ENCODE measurements at places on chromosomes 4 and X.
A peak's percentile ranks its signal among the peaks of the same experiment; 100 is the strongest.

DNA sequence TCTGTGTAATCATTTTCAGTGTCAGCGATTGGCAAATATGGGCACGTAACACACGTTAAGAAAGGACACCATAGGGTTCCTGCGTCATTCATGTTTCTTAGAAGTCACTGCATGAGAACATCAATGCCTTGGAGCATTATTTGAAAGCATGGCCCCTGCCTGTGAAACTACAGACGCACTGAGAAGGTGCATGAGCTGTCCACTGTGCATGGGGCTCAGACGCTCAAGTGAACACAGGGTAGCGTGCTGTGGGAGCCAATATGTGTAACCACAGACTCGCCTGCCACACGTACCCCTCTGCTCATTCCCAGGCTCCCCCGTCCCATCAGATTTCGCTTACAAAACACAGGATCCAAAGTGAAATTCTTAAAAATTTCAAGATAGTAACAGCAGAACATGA lies 6.5 kb downstream of the PPP2R2C start:
- no peak for DNase-seq

DNA sequence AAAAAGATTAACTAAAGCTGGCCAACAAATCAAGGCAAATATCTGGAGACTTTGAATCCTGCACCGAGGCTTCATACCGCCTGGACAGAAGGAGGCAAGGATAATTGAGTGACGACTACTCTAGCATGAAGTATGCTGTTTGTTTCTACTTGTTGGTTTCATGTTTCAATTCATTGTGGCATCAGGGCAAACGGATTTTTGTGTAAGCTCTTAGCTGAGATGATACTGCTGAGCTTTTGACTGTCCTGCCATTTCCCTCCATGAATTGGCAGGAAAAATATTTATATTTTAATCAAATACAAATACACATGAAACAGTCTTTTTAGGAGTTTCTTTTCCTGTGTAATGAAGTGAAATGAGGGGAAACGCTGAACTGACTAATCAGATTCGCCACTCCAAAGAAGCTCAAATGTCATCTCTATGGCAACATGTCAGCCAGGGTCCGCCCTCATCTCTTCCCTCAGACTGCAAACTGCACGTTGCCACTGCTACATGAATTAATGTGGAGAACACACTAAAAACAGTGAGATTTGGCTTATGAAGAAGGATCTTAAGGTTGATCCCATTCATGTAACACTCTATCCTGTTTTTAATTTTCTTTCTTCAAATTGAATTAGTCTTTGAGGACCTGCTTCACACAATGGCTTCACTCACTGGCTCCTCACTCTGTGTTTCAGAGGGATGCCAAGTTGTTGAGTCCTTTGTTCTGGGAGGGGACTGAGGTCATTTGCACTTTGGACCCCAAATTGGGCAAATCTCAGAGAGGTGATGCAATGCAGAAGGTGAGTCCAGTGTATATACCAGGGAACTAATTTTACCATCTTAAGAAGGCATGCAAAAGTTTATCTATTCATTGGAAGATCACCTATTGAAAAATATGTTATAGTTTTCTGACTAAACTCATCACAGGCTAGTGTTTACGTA lies 149.6 kb upstream of the MID1 start:
- DNase-seq, result no peak

DNA sequence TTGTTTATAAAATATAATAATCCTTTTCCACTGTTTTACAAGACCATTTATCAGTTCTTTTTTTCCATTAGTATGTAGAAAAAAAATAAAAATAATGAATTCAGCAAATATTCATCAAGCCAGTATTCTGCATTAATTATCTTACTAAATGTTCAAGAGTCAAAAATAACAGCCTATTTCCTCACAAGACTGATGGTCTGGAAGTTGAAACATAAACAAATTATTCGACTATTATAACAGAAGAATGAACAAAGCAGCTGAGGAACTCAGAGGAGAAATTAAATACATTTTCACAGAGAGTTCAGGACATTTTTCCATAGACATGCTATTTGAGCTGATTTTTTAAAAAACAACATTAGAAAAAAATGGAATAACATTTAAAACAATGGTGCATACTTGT lies 2594.8 kb downstream of the ARAP2 start:
- DNase-seq, result no peak

- no peak for DNase-seq
These were observed 22.8 kb downstream of the AGA start for GRCh38 chr4:177419434-177419833.

DNA sequence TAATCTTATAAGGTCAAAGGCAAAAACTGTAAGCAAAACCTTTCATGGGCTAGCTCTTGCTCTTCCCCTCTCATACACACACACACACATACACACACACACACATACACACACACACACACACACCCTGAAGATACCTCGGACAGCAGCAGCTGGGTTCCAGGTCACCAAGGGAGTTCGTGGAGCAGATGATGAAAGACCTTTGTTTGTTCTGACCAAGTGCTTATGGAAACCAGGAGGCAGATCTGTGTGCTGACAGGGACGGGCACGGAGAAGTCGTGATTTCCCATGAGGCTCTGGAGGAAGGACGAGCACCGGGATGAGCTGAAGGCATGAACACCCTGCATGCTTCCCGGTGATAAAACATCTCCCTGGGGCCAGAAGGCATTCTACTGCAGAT lies 35.4 kb upstream of the CRMP1 start:
- DNase-seq, result no peak

GRCh38 chrX:148600581-148600980 lies 100.2 kb downstream of the AFF2 start:
- no peak for DNase-seq

- DNase-seq, result no peak
These were observed 79.3 kb downstream of the RASL11B start for GRCh38 chr4:52941450-52941849.

DNA sequence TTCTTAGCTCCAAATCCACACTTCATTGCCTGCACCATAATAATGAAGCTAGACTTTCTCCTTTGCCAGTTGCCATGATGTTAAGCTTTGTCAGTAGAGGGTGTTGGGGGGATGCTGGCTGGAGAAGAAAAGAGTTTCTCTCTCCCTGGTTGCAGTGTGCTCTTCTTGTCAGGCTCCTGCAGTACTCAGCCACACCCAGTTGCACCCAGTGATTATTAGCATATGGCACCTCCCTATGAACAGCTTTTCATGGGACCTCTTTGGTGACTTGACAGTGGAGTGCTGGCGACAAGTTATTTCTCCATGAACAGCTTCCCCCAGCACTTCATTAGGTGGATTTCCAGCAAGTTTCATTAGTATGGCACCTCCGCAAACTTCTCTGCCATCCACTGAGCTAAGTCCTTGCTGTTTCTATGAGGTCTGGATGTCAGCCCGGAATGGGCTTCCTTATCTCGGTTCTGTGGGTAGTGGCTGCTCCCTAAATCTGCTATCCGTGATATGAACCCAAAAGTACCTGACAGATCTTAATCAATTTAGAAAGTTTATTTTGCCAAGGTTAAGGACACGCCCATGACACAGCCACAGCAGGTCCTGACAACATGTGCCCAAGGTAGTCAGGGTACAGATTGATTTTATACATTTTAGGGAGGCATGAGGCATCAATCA lies 18.8 kb upstream of the OTUD4 start:
- DNase-seq, result no peak

DNA sequence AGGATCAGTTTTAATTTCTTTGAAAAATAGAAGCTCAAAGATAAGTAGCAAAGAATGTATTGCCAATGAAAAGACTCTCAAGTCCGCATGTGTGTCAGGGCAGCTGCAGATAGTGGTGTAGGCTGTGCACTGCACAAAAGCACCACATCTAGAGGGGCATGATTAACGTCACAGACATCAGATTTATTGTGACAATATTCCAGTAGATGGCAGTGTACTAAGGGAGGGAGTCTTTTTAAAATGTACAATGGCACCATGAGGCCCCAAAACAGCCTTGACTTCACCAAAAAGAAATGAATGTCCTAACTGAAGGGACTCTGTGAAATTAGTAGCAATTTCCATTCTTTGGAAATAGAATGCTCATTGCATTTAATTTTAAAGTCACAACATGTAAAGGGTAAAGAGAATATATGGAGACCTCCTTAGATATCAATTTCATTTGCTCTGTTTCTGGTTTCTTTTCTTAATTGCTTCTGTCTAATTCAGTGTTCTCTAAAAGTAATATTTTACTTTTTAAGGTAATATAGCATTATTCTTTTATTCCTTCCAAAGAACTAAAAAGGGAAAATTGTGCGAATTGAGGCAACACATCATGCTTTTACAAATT lies 98.4 kb downstream of the ZNF827 start:
- DNase-seq, result peak; percentile 29

- DNase-seq, result peak; percentile 10
These were observed at the start of gene DDIT4L for GRCh38 chr4:100189820-100190642. Gene DDIT4L (minus strand): TSS chr4:100190468. CDS start chr4:100189983, 485 bp downstream.

DNA sequence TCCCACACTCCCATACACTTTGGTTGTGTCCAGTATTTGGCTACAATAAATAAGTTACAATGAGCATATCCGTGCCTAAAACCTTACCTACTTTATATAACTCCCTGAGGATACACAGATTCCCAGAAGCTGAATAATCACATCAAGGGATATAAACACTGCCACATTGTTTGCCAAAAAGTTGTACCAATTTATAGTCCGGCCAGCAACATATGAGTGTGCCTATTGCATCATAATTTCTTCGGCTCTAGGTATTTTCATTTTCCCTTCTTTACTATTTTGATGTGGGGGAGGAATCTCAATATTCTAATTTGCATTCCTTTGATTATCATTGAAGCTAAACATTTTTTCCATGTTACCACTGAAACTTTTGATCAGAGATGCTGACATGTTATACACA lies 146.4 kb downstream of the PCDH19 start:
- DNase-seq, result no peak

GRCh38 chr4:125116431-125116830 lies 198.3 kb upstream of the FAT4 start:
- DNase-seq, result no peak

DNA sequence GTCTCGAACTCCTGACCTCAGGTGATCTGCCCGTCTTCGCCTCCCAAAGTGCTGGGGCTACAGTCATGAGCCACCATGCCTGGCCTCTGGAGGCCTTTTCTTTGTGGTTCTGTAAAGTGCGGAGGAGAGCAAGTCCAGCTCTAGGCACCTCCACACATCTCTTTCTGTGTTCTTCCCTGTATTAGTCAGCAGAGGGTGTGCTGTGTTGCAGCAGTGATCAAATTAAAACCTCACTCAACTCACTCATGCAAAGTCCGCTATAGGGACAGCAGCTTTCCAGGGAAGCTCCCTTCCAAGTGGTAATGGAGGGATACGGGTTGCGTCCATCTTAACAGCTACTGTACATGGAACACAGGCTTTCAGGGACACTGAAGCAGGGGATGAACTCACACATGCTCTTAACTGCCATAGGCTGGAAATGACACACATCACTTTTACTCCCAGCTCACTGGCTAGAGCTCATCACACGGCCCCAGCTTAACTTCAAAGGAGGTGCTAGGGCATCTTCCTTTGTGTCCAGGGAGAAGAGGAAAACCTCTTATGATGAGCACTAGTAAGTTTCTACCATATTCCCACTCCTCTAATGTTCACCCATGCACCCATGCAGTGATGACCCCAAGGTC lies 36.0 kb upstream of the CCNG2 start:
- DNase-seq, result no peak

DNA sequence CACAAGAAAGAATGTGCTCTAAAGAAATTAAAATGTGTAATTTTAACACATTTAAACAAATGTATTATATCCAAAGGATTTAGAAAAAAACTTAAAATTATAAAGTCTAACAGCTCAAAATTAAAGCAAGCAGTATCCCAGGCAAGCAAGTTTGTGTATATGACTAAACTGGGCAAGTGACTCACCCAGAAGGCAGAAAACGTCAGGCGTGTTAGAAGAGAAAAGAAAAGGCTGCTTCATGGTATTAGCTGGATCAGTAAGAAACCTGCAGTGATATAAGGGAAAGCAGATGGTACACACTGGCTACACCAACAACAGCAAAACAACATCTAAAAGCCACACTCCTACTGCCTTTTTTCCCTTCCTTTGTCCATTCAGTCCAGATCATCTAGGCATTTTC lies 250.6 kb upstream of the NDST3 start:
- no peak for DNase-seq

DNA sequence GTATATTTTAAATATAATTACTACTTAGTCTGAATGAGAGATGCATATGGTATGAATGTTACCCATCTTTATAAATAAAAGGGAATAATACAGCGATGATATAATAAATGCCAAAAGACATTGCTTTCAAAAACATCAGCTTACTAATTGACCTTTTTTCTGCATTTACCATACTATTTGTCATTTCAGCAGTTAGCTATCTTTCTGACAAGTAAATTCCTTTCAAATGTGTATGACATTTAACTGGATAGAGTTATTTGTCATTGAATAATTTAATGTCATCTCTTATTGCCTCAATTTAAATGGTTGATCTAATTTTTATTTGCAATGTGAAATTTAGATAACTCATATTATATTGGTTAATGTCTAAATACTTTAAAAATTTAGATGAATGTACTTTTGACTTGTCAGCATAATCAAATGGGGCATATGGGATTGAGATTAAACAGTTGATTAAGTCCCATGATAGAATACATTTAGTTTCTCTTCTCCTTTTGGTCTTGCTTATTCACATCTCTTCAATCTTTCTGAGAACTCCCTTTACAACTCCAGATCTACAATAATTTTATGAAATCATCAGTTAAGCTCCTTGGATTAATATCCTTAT lies 350.9 kb downstream of the PCDH18 start:
- no peak for DNase-seq

- DNase-seq, result no peak
These were observed 16.3 kb downstream of the MAML3 start for GRCh38 chr4:140137671-140138070.

GRCh38 chr4:113849771-113850170 lies 88.2 kb upstream of the CAMK2D start:
- no peak for DNase-seq

GRCh38 chr4:184287697-184288255 lies 70.1 kb upstream of the ENPP6 start:
- DNase-seq, result no peak

DNA sequence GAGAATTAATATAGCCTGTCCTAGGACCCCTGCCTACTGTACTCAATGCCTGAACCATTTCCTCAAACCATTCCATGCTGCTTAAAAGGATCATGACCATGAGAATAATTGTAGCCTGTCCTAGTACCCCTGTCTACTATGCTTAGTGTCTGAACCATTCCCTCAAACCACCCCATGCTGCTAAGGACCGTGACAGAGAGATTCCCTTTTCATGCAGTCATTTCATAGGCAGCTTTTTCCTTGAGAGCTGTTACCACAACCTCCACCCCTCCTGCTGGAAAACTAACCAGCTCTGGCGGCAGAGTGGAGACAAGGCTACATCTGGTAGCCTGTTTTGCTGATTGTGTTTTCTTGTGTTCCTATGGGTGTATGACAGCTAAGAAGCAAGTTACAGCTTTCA lies 174.9 kb upstream of the SMARCAD1 start:
- no peak for DNase-seq

GRCh38 chr4:10736895-10737294 lies 52.3 kb upstream of the CLNK start:
- no peak for DNase-seq

GRCh38 chrX:40761762-40762161 lies 26.4 kb upstream of the MED14 start:
- no peak for DNase-seq

GRCh38 chr4:179095585-179096221 lies 1653.5 kb upstream of the AGA start:
- peak; percentile 26 for DNase-seq

- DNase-seq, result no peak
These were observed 182.1 kb downstream of the TENM3 start for GRCh38 chr4:182425302-182425701.

GRCh38 chr4:38230821-38231563 lies 270.8 kb downstream of the PTTG2 start:
- no peak for DNase-seq

GRCh38 chr4:122500852-122501501 lies 44.5 kb upstream of the IL2 start:
- no peak for DNase-seq
